ENCODE measurements at places on chromosomes 2 and 18.

GRCh38 chr2:144922519-144922918 is 402.6 kb upstream of the ZEB2 start:
- no peak for DNase-seq

DNA sequence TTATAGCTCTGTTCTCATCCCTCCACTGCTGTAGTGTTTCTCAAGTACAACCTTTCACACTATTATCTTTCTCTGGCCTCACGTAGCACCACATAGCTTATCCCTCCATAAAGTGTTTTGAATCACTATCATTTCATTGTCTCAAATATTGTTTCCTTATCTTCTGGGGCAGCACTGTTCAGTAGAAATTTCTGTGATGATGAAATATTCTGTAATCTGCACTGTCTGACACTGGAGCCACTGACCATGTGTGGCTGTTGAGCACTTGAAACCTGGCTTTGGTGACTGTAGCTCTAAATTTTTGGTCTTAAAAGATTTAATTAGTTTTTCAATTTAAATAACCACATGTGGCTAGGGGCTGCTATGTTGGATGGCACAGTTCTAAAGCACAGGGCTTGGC is 78.9 kb downstream of the CPS1 start:
- no peak for DNase-seq

DNA sequence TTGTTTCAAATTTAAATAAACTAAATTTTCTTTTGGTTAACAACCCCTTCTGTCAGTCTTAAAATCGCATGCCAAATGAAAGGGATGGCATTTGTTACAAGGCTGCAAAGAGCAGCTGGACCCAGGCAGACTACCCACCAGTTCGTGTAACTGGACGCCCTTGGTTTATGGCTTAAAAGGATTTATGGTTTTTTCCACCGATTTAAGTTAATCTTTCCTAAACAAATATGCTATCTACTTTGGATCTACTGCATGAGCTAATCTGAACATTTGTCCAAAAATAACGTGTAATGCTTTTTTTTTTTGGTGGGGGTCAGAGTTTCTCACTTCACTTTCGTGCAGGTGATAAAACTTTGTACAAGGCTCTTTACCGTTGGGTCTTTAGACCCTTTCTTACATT is 62.9 kb downstream of the DIS3L2 start:
- no peak for DNase-seq

- no peak for DNase-seq
Observed at GRCh38 chr2:29272311-29272710, 157.1 kb downstream of the CLIP4 start.

DNA sequence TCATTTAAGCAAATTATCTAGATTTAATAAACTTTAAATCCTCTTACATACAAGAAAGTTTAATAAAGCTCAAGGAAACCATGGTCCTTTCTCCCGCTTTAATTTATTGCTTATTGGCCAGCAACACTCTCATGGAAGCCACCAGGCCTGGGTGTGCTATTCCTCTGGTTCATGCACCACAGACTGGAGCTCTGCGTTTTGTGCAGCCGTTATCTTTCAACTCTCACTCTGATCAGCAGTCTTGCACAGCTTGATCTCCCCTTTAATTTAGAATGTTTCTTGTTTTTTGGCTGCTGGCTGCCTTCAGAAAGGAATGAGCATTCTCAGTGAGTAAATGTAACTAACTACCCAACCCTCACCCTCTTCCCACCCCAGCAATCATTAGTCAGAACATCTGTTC is 318.7 kb downstream of the MEIS1 start:
- DNase-seq = no peak

DNA sequence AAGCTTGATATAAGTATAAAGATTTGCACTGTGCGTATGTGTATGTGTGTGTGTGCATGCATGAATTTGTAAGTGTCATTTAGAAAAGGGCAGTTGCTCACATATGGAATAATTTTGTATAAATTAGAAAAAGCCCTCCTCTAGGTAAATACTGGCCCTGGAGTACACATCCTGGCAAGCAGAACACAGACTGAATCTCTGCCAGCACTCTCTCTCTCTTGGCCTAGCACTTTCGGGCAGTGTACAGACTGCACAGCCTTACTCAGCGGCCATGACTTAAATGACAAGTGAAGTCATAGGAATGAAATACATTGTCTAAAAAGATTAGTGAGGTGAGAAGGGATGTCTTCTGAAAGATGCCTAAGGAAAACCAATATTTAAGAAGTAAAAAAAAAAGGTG is 214.1 kb downstream of the RDH14 start:
- no peak for DNase-seq

- DNase-seq = no peak
Observed at GRCh38 chr2:64359892-64360657, 93.9 kb upstream of the LGALSL start.

DNA sequence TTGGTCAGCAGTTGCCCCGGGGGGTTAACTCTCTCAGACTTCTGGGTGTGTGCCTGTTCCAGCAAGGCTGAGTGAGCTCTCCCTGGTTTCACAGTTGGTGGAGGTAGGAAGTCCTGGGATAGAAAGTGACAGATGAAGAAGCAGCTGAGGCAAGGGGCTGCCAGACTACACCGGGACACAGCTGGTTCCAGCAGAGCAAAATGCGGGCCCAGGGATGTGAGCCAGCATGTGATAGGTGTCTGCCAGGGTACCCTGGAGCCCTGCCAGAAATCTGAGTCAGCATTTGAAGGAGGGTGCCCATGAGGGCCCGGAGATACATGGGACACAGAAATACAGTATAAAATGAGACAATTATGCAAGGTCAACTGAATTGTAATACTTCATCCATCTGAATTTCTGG is 79.3 kb upstream of the LGALSL start:
- no peak for DNase-seq

DNA sequence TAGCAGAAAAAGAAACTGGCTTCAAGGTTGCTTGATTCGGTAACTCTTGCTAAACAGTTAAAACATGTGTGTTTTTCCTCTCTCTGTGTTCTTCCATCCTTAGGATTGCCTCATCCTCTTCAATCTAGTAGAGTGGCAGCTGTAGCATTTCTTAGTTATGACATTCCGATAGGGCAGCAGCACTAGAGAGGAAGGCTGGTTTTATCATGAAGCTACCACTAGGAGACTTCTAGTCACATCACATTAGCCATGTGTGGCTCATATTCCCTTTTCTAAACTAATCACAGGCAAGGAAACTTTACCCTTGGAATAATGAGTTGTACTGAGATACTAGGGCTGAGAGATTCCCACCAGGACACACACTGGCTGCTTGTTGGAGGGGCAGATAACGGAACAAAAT is 187.6 kb downstream of the DOK6 start:
- DNase-seq = no peak

DNA sequence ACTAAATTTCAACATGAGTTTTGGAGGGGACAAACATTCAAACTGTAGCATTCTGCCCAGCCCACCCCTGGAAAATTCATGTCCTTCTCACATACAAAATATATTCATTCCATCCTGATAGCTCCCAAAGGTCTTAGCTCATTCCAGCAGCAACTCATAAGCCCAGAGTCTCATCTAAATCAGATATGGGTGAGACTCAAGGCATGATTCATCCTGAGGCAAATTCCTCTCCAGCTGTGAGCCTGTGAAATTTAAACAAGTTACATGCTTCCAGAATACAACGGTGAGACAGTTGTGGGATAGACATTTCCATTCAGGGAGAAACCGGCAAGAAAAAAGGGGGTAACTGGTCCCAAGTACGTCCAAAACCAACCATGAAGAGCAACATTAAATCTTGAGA is 43.5 kb upstream of the FAHD2A start:
- no peak for DNase-seq

DNA sequence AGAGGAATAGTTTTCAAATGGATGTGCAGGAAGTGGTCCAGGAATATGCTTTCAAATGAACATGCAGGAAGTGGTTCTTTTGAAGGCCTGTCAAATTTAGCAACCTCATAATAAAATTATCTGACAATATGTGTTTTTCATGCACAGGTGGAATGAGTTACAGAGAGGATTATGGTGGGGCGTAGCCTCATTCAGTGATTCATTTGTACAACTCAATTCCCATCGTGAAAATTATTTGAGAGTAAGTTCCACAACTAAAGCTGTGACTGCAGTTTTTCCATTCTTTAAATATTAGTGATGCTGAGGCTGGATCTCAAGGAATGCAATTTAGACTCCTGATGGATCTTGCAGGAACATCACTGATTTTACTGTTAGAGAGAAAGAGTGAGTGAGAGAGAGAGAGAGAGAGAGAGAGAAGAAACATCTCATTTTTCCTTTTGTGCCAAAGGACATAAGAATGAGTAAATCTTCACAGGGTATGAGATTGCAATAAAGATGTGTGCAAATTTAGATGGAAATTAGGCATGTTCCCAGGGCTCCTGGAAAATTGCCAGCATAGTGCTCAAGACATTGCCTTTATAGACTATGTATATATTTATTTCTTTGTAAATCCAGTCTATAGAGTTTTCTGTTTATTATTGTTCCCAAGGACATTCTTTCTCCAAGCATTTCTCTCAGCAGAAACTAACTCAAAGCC is 394.9 kb upstream of the ZEB2 start:
- no peak for DNase-seq

- no peak for DNase-seq
Observed at GRCh38 chr18:1147730-1148129, 243.1 kb downstream of the ADCYAP1 start.

GRCh38 chr18:22020867-22021370 is 148.5 kb upstream of the GATA6 start:
- no peak for DNase-seq

DNA sequence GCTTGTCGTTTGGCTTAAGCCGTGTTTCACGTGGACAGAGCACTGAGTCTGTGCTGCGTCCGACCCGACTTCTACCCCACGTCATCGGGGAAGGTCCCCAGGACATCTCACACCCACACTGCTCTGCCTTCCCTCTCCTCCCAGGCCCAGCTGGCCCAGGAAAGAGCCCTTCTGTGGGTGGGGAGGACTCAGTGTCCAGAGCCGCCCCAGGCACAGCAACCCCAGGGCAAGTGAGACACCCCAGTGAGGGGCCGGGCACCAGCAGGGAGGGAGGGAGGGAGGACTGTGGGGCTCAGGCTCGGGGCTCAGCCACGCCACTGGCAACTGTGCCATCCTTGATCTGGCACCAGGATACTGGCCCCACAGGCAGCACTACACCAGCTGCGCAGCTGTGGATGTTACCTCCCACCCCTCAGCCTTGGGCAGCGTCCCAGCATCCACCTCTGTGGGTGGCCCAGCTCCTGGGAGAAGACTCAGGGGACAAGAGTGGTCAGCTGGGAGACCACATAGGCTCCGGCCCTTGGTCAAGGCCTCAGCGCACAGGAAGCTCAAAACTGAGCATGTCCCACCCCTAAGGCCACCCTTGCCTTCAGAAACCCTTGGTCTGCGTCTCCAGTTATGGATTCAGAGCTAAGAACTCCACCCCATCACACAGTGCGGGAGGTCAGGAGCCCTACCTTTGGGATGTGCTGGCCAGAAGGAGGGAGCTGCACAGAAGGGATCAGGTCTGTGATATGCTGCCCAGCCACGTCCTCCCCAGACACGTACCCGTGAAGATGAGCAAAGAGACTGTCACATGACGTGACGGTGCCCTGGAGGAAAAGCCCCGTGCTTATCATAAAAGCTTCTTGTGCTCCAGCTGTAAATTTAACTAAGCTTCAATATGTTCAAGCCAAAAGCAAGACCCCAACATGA is 11.7 kb downstream of the PASK start:
- no peak for DNase-seq

DNA sequence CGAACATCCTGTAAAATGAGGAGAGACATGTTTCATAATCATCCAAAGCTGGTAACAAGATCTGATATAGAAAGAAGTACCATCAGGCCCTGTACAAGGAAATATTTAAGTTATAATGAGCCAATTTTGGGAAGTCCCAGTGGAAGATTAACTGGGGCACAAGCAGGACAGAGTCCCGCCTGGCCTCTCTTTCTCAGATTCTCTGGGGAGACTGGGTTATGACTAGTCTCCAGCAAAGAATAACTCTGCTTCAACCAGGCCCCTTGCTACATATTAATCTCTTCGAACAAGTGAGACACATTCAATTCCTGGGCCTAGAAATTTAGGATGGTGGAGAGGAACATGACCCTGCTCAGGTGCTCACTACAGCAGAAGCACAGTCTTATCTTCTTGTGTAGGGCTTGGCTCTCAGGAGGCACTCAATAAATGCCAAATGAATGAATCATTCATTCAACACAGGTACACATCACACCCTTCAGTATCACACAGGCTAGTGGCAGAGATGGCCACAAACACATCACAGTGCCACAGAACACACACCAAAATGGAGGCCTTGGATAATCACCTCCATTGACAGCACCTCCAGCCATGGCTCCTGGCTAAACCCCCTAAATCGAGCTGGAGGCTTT is 46.4 kb upstream of the RNF152 start:
- no peak for DNase-seq

DNA sequence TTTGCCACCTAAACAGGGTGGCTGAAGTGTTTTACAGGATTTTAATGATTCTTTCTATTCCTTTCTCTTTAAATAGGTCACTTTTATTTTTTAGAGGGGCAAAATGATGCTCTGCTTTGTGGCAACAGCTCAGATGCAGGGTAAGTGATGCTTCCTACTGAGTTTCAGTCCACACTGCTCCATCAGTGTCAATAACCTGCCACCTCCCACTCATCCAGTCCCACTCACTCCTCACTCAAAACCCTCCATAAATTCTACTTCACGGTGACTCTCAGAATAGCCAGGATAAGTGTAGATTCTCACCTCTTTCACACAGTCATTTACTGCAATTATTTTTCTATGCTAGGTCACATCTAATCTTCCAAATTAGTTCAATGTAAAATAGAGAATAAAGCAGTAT is 72.7 kb downstream of the SCN2A start:
- DNase-seq = no peak

DNA sequence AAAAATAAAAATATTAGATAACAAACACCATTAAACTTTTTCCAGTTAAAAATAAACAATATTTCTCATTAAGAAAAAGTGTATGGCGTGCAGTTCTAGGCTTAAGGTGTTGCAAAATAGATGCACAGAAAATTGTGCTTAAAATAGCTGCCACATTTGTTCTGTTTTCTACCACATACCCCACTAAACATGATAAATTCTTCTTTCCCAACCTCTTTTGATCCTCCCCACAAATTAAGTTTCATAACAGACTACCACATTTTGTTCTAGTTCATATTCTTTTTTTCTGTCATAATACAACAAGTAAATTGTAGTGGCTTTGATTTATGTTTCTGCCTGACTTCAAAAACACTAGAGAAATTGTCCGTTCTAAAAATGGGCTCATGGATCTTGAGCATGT is 64.5 kb downstream of the ARHGAP28 start:
- DNase-seq = no peak

- DNase-seq = no peak
Observed at GRCh38 chr2:146669735-146670134, 1175.1 kb upstream of the ACVR2A start.

- no peak for DNase-seq
Observed at GRCh38 chr2:171939058-171939742, 16.9 kb downstream of the HAT1 start.

- DNase-seq = no peak
Observed at GRCh38 chr2:77652499-77652898, 130.3 kb upstream of the LRRTM4 start.
